Hematopoietic multipotent progenitor cell treated with erythropoietin and hydrocortisone succinate and interleukin-3 and kit ligand, for 6 days (in vitro differentiated cells): ENCODE measurements at places on chromosomes 2 and 18.

DNA sequence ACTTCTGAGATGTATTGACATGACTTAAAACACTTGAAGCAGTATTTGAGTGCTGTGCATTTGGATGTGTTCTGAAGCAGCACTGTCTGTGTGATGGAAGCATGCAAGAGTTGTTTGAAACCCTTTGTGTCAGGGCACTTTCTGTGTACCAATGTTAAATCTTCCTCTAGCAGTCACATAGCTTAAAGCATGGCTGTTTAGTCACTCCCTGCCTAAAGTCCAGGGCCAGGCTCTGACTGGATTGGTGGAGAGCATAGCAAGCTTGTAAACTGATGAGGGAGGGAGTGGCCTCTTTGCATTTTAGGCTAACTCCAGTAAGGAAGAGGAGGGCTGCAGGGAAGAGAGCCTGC lies 73.5 kb downstream of the MYO1B start:
- DNase-seq: no peak

DNA sequence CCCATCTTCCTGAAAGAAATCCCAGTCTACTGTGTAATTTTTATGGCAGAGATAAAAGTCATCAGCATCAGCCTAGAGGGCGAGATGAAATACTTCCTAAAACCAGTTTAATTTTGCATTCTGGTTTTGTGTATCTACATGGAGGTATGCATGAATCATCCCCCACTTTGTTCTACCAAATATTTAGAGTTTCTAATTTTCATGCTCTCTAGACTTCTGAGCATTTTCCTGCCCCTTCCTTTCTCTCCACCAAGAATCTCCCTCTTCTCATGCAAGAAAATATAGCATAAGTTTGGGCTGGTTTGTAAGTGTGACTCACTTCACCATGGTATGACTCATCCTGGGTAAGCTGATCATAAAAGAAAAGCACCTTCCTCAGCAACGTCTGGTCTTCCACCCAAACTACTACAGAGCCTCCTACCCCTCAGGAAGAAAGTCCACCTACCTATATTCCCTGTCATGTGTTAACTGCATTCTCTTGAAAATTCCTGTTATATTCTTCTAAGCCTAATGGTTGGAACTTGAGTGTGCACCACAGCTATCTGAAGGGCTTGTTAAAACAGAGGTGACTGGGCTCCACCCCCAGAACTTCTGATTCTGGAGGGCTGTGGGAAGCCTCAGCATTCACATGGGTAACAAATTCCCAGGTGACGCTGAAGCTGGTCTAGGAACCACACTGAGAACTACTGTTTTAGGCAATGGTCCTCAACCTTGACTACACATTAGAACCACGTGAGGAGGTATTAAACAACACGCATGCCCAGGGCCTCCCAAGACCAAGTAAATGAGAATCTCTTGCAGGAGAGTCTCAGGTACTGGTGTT lies 37.4 kb upstream of the RAPGEF4 start:
- peak; percentile 65 for DNase-seq

DNA sequence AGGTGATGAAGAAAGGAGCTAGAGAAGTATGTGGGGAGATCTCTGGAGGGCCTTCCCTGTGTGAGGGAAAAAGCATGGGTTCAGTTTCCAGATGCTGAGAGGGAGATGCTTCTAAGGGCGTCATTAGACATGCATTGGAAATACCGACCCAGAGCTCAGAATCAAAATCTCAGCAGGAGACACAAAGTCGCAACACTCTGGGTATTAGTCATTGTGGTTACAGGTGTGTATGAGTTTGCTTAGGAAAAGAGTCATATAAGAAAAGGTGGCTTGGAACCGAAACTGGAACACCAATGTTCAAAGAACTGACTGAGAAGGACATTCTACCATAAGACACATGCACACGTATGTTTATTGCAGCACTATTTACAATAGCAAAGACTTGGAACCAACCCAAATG lies 477.1 kb downstream of the FBXO15 start:
- no peak for DNase-seq

- no peak for DNase-seq
These were observed 268.9 kb downstream of the TDRD15 start for GRCh38 chr2:21392649-21393048.

DNA sequence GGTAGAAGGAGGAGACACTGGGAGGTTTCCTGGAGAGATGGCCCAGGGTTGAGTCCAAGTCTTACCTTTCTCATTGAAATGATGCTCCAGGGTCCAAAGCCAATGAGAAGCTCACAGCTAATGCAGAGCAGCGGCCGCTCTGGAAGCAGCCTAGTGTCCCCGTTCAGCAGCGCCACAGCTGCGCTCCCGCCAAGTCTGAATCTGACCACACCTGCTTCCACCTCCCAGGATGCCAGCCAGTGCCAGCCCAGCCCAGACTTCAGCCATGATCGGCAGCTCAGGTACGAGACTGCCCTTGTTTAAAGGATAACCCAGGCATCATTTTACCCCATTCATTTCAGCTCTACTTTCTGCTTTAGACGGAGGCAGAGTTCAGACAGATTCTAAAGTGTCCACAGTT lies 11.9 kb upstream of the RPL31 start:
- no peak for DNase-seq

DNA sequence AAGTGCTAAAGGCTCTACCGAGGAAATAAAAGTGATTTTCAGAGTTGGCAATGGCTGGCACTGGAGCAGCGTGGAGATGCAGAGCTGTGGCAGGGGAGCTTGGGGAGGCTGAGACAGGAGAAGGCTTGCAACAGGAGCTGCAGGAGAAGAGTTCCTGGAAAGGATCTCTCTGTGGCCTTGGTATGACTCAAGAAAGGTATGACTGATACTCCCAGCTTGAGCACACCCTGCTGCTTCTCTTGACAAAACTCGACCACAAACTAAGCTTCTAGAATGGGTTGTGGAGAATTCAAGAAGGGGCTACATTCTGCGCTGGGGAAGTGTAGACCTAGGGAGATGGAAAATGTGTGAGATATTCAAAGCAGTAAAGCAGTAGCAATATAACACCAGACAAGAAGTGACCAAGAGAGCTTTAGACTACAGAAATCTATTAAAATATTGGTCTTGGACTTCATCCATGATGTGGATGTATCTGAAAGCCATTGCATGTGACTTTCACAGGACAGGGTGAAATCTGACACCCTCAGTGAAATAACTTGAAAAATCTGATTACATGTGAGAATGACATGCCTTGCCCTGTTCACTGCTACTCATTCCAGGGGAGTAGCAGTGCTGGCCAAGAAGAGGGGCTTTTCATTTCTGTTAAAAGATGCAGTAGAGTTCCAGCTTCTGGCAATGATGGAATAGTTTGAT lies 41.5 kb downstream of the SUCLG1 start:
- DNase-seq: no peak

DNA sequence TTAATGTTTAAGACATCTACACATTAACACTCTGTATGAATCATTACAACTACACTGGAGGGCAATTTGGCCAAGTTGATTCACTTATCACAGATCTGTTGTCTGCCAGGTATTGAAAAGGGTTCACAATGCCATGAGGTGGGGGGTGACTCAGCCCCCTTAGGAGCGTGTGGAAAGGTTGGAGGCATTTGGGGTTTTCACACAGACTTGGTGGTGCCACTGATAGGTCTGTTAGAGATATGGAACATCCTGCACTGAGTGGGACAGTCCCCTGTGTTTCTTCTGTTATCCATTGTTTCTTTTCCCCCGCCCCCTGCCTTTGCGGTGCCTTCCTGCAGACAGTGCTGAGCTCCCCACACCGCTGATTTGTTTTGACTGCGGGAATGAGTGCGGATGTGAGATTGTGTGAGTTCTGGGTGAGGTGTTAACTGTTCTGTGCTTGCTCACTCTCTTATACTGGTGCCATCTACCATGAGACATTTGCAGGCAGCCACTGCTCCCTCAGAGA lies 9.3 kb upstream of the TSN start:
- DNase-seq: no peak
